ENCODE measurements at places on chromosomes 4 and X.

DNA sequence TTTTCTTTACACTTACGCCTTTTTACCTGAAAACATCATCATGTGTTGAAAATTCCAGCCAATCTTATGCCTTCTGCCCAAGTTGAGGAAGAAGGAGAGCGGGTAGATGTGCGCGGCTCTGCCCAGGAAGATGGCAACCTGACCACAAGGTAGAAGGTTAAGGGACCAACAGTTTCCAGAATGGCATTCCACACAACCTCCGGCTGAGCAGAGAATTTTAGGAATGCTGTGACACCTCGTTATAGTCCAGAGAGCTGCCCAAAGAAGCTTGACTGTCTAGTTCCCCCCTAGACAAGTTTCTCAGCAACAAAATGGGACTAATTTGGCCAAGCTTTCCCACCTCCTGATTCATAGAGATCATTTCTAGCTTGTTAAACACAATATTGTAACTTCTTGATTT is 75.1 kb downstream of the CHST7 start:
- DNase-seq, result no peak

GRCh38 chrX:19772822-19773628 is 114.4 kb downstream of the SH3KBP1 start:
- no peak for DNase-seq

- DNase-seq, result no peak
Observed at GRCh38 chrX:555725-556666, 74.6 kb upstream of the SHOX start.

DNA sequence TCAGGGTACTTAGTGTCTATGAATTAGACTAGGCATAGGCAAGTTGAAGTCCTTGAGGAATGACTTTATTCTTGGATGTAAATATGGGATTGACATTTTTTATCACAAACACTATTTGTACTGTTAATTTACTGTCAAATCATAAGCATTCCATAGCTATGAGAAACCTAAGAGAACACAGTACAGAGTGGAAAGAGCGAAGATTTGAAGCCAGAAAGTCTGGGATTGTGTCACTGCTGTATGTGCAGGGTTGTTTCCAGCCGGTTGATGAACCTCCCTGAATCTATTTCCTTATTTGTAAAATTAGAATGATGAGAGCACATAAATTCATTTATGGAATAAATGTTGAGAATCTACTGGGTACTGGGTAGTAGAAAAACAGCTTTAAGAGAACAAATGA is 14.4 kb upstream of the KLHL5 start:
- DNase-seq, result no peak

DNA sequence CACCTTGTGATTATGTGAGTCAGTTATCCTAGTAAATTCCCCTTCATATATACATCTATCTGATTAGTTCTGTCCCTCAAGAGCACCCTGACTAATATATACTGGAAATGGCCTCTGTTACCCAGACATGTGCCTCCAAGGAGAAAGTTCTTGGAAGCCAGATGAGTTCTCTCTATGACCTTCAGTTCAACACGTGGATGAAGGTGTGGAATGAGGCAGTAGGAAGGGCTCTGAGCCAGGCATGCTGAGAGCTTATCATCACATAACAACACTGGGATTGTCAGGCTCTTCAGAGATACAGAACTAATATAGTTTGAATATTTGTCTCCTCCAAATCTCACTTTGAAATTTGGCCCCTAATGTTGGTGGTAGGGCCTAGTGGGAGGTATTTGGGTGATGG is 44.4 kb upstream of the DHRSX start:
- DNase-seq, result no peak

GRCh38 chr4:148097801-148098200 is 344.4 kb downstream of the NR3C2 start:
- no peak for DNase-seq

GRCh38 chrX:71396576-71396975 is 30.4 kb downstream of the TAF1 start:
- DNase-seq, result no peak

GRCh38 chrX:150196285-150196684 is 166.8 kb upstream of the MAMLD1 start:
- DNase-seq, result no peak

GRCh38 chr4:48831532-48832030 is 693 bp downstream of the OCIAD1 start:
- DNase-seq, result no peak

DNA sequence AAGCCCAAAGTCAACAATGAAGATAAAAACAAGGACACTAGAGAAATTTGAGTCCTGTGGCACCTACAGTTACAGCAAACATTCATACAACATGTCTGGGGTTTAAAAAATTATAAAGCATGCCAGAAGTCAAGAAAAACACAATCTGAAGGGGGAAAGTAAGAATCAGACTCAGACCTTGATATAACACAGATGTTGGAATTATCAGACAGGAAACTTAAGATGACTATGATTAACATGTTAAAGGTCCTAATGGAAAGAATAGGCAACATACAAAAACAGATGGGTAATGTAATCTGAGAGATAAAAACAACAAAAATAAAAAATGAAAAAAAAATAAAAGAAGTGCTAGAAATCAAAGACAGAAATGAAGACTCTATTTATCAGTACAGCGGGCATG is 446.5 kb downstream of the SPRY1 start:
- DNase-seq, result no peak

DNA sequence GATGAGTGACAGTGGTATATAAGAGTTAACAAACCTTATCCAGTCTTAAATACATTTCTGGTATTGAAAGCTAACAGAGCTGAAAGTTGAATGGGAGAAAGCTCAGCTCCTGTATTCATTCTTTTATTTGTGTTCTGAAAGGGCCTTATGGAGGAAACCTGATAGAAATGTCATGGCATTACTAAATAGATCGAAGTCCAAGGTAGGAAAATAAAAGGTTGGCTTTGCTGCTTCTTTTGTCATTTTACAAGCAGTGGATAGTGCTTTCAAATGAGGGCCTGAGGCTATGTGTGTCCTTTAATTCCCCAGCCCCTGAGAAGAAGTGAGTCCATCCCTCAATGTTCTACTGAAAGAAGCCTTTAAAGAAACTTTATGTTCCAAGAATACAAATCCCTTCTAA is 974.3 kb upstream of the INTU start:
- DNase-seq, result no peak

DNA sequence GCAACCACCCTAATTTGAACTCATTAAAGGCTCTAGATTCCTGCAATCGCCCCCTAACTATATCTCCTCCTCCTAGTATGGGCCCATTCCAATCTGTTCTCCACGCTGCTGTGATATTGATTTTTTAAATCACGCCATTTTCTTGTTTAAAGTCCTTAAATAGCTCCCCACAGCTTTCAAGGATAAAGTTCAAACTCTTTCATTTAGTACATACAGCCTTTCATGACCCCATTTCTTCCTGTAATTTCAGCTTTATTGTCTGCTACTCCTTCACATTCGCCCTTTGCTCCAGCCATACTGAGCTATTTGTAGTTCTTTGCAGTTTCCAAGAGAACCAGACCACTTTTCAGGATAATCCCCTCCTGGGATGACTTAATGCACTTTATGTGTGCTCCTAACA is 118.5 kb downstream of the GC start:
- DNase-seq, result no peak

- no peak for DNase-seq
Observed at GRCh38 chrX:103651151-103651773, 22.5 kb downstream of the TCEAL1 start.

GRCh38 chr4:168651864-168652263 is 155.0 kb downstream of the PALLD start:
- no peak for DNase-seq

- no peak for DNase-seq
Observed at GRCh38 chrX:118156953-118157608, 40.5 kb upstream of the KLHL13 start.

- no peak for DNase-seq
Observed at GRCh38 chrX:1609311-1609710, 5.5 kb upstream of the ASMT start.

DNA sequence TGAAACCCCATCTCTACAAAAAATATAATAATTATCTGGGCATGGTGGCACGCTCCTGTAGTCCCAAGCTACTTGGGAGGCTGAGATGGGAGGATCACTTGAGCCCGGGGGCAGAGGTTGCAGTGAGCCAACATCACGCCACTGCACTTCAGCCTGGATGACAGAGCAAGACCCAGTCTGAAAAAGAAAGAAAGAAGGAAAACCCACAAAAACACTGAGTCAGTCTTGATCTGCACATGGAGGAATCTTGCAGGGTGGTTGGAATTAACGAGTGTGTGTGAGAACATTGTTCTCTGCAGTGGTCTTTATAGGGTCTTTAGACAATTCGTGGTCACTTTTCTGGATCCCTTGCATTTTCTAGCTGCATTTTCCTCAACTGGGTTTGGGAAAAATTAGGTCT is 23.2 kb downstream of the ADD1 start:
- no peak for DNase-seq

DNA sequence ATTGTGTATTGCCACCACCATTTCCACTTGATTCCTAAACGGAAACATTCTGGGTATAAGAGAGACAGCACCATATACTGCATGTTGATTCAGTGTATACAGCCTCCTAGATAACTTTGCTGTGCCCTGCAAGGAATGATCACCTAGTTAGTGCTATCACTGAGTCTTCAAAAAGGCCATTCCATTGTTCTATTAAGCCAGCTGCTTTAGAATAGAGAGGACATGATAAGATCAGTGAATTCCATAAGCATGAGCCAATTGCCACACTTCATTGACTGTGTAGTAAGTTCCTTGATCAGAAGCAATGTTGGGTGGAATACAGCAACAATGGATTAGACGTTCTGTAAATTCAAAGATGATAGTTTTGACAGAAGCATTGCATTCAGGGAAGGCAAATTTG is 1047.3 kb downstream of the PCDH18 start:
- no peak for DNase-seq

GRCh38 chr4:7324651-7325121 is 110.0 kb downstream of the PSAPL1 start:
- DNase-seq, result no peak

- no peak for DNase-seq
Observed at GRCh38 chrX:22585831-22586230, 313.1 kb downstream of the CBLL2 start.

DNA sequence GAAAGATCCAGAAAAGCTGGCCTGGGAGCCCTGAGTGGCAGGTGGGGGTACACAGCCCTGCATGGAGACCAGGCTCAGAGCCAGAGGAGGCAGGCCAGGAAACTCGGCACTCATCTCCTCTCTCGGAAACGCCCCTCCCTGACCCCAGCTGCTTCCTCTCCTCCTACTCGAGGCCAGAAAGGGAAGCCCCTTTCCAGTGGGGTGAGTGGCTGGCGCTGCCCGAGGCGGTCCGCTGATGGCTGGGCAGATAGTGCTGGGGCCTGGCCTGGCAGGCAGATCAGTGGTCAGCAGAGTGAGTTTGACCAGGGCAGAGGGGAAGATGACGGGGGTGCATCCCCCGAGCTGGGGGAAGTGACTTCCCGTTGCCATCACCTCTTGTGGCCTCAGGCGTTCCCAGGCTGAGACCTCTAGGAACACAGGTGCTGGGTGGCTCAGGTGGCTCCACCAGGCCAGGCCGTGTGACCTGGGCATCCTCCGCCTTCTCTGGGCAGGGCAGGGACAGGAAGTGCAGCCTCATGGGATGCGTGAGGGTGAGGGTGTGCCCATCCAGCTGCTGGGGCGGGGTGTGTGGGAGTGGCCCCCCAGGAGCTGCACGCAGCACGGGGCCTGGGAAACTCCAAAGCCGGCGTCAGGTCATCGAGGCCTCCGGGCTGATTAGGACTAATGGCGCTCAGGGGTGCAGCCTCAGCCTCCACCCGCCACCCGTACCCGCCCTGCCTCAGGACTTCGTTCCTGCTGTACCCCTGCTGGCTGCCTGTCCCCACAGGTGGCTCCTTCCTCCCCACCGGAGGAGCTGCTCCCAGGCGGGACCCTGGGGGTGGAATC is 5.7 kb downstream of the SH3BP2 start:
- DNase-seq, result no peak

DNA sequence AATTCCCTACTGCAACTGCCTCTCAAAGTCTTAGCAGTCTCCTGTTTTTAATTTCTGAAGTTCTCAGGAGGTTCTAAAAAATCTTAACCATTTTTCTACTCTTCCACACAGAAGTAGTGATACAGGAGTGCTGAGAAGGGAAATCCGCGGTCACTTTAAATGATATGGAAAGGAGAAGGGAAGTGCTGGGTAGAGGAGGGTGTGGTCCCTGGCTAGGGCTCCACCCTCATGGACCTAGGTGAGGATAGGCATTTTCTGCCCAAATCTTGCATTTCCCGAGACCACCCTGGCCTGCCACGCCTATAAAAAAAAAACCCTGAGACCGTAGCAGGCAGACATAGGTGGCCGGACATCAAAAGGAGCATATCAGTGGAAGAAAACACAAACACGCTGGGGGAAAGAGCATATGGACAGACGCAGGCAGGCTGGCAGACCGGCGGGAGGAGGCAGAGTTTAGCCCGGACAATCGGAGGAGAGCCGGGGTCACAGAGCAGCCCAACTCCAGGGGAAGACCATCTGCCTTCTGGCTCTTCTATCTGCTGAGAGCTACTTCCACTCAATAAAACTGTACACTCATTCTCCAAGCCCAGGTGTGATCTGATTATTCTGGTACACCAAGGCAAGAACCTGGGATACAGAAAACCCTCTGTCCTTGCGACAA is 85.7 kb downstream of the POU3F4 start:
- DNase-seq, result no peak

DNA sequence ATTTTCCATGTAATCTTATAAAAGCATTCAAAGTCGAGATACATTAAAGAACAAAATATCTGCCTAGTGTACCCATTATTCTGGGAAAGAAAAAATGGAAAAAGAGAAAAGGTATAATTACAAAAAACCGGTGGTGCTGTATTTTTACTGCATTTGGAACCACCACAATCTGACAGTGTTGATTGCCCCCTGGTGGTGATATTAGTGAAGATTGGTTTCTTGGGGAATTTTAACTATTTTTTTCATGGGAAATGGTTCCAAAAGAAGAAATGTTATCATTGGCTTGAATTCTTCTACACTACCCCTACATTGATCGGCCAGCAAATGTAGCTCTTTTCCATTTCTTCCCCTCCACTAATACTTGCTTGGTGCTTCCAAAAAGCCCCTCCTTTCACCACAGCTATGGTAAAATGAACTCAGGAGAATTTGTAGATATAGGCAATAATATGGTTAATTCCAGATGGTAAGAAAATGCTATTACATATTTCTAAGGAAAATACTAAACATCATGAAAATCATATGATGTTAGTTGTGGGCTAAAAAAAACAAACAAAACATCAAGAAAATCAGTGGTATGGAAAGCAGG is 50.0 kb downstream of the COX18 start:
- no peak for DNase-seq

DNA sequence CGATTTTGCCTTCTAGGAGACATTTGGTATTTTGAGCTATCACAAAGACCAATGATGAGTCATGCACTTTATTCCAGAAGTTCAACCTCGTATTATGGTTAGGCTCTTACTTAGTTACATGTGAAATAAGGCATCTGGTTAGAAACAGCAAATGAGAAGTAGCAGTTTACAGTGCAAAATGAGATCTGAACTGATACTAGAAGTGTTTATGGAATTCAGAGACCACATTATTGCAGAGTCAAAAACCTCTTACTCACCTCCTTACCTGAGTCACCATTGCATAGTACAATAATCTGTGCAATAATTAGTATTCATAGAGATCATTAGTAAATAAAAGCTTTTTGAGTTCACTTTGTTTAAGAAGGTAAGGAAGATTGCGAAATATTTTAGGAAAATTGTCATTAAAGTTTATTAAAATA is 38.7 kb downstream of the SEC24B start:
- DNase-seq, result no peak

All from stimulated activated CD4-positive, alpha-beta T cell treated with anti-CD3 and anti-CD28 coated beads, Interleukin-1b, Interleukin-23, amount 100 ng/mL, for 1 hour (primary cell).